Foreskin keratinocyte (primary cell): ENCODE measurements at places on chromosomes 2 and 18.

DNA sequence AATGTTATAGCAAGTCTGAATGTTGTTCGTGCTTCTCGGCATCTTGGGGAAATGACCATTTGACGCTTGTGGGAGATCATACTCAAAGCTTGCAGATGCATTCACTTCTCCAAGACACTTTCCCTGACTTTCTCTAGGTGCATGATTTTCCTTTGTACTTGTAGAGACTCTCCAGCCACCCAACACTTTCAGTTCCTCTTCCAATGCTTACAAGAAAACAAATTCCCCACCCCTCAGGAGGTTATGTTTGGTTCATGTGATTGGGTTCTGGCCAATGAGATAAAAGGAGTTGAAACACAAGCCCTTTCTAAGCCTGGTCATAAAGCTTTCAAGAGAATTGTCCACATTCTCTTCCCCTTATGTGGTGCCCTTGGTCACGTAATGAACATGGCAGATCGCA, 156.3 kb downstream of the EPHA4 start:
- DNase-seq, result no peak

- DNase-seq, result peak; percentile 29
Measured at GRCh38 chr2:189233527-189233926, 54.0 kb upstream of the COL5A2 start.

GRCh38 chr2:159879051-159879604, 81.1 kb upstream of the CD302 start:
- DNase-seq, result peak; percentile 45

GRCh38 chr2:230552181-230552580, 136.2 kb downstream of the SP100 start:
- no peak for DNase-seq

DNA sequence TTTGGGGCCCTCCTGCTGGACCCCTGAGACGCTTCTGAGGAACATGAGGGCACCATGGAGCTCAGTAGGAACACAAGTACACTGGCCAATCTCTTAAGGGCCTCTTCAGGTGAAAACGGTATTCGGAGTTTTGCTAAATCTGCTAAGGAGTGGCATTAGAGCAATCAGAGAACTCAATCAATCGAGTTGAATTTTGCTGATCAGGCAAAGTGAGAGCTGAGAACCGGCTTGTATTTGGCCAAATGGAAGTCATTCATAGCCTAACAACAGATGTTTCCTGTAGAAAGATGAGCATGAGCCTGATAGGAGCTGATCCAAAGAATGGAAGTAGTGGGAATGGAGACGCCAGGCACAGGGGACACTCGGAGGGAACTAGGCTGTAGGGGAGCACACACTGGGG, 133.7 kb downstream of the DCDC2C start:
- DNase-seq, result no peak
